BJ (cell line): ENCODE measurements at places on chromosomes 4 and X.
A peak's percentile ranks its signal among the peaks of the same experiment; 100 is the strongest.

- DNase-seq: no peak
These were observed 140.5 kb upstream of the ZIC3 start for GRCh38 chrX:137425273-137425902.

GRCh38 chr4:80566203-80566872, 230.8 kb downstream of the CFAP299 start:
- no peak for DNase-seq

GRCh38 chrX:16484338-16484737, 165.6 kb upstream of the S100G start:
- DNase-seq: peak; percentile 56

DNA sequence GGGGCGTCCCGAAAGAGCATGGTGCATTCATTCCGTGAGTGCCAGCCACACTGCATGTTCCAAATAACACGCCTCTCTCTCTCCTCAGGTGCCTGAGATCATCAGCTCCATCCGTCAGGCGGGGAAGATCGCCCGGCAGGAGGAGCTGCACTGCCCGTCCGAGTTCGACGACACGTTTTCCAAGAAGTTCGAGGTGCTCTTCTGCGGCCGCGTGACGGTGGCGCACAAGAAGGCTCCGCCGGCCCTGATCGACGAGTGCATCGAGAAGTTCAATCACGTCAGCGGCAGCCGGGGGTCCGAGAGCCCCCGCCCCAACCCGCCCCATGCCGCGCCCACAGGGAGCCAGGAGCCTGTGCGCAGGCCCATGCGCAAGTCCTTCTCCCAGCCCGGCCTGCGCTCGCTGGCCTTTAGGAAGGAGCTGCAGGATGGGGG, 54.2 kb downstream of the PTTG2 start:
- DNase-seq: no peak

GRCh38 chr4:173436149-173436579, 37.2 kb upstream of the SCRG1 start:
- peak; percentile 44 for DNase-seq

DNA sequence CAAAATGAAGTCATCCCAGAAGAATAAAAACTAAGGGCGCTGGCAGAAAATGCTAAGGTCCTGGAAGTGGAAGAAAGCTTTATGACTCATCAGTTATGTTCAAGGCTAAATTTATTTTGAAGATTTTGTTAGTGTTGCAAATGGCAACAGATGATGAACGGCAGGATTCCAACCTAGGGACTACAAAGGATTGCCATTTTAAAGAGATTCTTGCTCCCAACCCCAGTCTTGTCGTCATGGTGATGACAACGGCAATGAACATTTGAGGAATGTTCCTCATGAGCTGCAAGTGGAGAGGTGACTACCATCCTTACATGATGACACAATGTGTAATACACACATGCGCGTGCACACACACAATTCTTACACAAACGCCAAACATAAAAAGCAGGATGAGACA, 54.4 kb upstream of the FTHL17 start:
- DNase-seq: no peak

DNA sequence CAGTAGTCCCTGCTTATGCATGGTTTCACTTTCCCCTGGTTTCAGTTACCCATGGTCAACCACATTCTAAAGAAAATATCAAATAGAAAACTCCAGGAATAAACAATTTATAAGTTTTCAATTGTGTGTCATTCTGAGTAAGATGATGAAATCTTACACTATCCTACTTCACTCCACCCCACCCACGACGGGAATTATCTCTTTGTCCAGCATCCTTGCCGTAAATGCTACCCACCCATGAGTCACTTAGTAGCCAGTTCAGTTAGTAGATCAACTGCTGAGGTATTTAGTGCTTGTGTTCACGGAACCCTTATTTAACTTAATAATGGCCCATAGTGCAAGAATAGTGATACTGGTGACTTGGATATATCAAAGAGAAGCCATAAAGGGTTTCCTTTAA, 91.4 kb downstream of the KLHL13 start:
- no peak for DNase-seq

- DNase-seq: no peak
These were observed 180.9 kb downstream of the RASL11B start for GRCh38 chr4:53043055-53043454.

- DNase-seq: no peak
These were observed 201.0 kb downstream of the DCTD start for GRCh38 chr4:182716192-182716591.

- DNase-seq: no peak
These were observed 59.0 kb downstream of the ING2 start for GRCh38 chr4:183563874-183564273.

GRCh38 chrX:136211766-136212556, 39.2 kb downstream of the MAP7D3 start:
- no peak for DNase-seq

DNA sequence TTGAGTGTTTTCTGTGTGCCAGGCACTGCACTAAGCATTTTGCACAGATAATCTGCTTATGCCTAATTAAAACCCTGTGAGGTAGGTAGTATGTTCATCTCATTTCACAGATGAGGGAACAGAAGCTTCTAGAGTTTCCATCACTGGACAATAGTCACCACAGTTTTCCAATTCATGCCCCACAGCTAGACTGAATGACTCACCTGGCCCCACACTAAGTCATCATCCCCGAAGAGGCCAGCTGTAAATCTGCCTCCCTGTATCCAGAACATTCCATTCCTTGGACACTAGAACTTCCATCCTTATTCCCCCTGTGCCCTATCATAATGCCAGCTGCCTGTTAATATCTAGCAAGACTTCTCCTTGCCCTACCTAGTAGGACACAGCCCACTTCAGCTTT, 40.9 kb upstream of the NYX start:
- DNase-seq: no peak

DNA sequence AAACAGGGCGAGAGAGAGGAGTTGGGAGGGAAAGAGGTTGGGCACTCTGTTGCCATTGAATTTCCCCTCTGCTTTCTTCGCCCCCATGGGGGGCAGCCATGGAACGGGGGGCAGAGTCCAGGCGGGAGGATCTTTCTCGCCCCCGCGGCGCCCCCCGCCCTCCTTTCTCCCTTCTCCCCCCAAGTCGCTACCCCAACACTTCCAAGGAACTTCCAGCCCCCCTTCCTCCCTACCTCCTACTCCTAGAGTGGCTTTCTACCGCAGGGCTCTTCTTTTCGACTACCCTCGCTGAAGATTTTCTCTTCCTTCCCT, 594 bp upstream of the STAG2 start:
- no peak for DNase-seq

DNA sequence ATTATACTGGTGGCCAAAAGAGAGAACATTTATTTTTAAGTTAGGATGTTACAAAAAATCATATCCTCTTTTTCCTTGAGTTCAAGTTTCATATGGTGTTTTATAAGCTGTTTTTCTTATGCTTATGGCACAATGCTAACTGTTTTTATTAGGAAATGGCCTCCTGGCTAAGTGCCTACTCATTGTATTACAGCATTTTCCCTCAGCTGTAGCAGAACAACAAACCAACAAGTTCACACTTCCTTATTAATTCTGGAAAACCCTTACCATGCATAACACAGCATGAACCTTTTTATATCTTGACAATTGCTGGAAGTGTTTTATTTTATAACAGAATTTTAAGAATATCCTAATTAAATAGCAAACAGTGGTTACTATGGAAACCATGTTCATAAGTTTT, 165.8 kb downstream of the GASK1B start:
- DNase-seq: no peak

GRCh38 chr4:84968925-84969324, 2.4 kb upstream of the WDFY3 start:
- DNase-seq: no peak

DNA sequence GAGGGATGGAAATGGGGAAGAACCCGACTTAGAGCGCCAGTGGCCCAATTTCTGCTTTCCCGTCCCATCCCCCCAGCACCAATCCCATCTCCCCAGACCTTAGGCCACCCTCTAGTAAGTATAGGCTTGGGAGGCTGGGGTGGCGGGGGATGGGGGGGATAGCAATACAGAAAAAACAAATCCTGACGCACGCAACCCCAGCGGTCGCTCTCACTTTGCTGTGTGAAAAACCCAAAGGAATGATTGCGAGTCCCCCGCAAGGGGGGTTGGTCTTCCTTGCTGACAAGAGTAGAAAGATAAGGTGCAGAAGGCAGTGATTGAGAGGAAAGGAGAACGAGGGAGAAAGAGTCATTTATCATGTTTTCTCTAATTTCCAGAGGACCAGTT, 863 bp downstream of the CPE start:
- no peak for DNase-seq

- DNase-seq: peak; percentile 50
These were observed 16.7 kb downstream of the BLOC1S4 start for GRCh38 chr4:6732441-6733357.

DNA sequence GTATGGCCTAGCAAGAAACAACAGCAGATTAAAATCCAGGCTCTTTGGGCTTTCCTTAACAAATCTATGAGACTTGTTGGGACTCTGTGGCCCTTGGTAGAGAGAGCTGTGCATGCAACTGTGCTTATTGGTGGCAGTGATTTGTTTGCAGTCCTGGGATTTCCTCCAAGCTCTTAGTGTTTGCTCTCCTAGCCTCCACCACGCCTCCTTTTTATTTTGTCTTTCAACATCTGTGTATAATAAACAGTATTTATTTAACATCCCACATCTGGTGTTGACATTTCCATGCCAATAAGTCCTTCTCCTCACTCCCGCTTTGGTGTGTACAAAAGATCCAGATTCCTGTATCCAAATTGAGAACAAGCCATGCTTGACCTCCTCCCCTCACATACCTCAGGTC, 3.1 kb downstream of the TNMD start:
- no peak for DNase-seq

DNA sequence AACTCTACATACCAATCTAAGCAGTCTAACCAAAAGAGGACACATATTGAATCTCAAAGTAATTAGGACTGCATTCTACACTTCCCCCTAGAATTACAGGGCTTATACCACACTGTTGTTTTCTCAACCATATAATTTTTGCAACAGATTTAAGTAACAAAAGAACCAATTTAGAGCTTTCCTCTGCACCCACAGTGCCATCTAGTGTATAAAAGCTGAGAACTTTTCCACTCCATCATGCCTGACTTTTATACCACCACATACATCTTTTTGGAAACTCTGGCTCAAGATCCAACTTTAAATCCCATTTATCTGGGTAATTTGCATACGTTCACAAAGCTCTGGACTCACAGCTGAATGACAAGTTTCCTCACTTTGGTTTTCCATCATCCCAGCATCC, 99.5 kb downstream of the EFHC2 start:
- DNase-seq: no peak

DNA sequence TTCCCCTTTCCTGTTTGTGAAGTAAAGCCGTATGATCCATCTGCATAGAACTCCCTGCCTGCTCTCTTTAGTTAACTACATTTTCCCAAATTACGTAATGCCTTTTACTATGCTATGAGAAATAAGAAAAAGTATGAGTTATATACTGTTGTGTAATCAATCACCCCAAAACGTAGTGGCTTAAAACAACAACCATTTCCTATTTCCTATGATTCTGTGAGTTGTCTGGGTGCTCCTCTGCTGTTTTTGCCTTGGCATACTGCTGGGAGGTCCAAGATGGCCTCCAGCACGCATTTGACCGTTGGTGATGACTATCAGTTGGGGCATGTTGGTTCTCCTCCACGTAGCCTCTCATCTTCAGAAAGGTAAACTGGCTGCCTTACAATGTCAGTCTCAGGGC, 39.8 kb downstream of the BBS12 start:
- no peak for DNase-seq

DNA sequence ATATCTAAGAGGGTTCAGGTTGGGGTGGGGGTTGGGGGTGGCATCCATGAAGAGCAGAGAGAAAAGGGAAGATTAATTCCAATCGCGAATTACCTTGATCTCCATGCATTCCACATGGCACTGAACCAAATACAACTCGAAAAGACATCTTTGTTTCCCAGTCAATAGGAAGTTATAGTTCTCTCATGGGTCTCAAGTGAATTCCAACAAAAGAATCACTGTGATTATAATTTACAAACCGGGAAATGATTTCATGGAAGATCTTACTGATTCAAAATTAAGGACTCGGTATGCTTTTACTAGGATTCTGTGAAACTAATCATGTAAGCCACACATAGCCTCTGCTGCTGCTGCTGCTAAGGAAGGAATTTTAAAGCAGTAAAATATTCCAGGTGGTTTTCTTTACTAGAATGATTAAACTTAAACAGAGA, 26.6 kb upstream of the AMELX start:
- no peak for DNase-seq

DNA sequence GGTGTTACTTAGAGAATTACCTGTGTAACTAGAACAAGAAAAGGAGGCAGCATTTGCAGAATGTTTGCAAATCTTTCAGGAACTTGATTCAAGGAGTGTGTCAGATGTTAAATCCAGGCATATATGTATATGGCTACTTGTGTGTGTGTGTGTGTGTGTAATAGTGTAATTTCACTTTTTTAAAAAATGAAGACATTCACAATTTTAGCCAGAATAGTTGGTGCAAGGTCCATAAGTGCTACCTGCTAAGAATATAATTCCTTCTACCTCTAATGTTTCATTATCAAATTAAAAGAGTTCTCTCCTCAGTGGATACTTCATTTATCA, 158.0 kb downstream of the PALLD start:
- no peak for DNase-seq

DNA sequence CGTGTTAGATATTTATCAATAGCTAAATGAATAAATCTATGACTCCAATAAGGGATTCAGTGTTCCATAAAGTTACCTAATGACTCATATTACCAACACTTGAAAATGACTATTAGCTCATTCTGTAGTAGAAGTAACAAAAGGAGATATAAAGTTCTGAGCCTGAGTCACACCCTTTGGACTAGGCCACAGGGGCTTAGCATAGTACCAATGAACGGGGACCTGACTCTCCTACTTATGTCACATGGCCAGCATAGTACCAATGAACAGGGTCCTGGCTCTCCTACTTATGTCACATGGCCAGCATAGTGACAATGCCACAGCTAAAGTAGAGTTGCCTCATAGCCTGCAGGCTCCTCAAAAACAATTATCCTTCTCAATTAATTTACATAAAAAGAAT, 43.7 kb downstream of the MAGEB16 start:
- DNase-seq: no peak

DNA sequence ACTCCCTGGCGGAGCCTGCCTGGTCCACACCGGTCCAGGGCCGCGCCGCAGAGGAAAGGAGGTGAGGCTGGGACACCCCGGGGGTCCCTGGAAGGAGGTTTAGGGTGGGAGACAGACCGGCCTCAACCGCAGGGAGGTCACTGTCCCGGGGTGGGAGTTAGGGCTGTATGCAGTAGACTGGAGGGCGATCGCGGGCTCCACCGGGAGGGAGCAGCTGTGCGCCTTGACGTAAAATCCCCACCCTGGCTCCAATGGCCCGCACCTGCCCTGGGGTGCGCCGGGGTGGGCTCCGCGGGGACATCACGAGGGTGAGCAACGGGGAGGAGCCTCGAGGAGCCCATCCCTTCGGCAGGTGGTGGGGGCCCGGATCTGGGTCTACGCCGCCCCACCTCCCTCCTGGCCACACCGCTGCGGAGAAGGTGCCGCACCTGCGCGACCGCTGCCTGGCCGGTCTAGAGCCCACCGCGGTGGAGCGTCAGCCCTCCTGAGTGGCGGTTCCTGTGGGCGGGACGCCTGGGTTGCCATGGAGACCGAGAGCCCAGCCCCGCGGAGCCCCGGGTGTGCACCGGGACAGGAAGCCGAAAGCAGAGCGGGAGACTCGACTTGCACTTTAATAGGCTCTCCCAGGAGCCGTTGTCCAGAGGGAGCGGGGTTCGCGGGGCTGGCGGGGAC, 105.1 kb downstream of the ADRA2C start:
- no peak for DNase-seq
